Cardiac fibroblast (primary cell): ENCODE measurements at places on chromosomes 6 and 20.

- DNase-seq: no peak
These were observed 10.4 kb upstream of the ABHD16B start for GRCh38 chr20:63850689-63851547.

- no peak for DNase-seq
These were observed 76.6 kb upstream of the CCDC167 start for GRCh38 chr6:37576336-37576737.

- DNase-seq: no peak
These were observed 161.8 kb downstream of the SCML4 start for GRCh38 chr6:107662333-107662732.

DNA sequence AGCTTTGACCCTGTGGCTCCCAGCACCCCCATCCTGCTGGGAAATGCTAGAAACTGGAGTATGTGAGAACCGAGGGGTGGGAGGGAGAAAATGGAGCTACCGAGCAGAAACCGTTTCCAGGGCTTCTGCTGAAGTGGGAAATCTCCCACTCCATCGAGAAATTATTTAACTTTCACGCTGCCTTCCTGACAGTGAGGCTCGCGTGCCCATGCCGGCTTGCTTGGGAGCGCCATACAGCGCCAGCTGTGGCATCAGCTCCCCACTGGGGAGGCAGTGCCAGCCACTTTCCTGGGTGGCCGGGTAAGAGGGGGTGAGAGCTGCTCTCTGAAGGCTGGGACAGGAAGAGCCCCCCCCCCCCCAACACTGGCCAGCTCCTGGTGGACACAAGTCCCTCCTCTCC lies 268.9 kb downstream of the TAF4 start:
- no peak for DNase-seq
